ENCODE measurements at places on chromosomes 16 and 17.

GRCh38 chr17:77391668-77392375 is 251.1 kb downstream of the SEC14L1 start:
- no peak for DNase-seq

GRCh38 chr17:3847165-3847670 is 1.2 kb upstream of the NCBP3 start:
- DNase-seq, result no peak

- DNase-seq, result no peak
These were observed 666 bp upstream of the METTL9 start for GRCh38 chr16:21598701-21599121.

DNA sequence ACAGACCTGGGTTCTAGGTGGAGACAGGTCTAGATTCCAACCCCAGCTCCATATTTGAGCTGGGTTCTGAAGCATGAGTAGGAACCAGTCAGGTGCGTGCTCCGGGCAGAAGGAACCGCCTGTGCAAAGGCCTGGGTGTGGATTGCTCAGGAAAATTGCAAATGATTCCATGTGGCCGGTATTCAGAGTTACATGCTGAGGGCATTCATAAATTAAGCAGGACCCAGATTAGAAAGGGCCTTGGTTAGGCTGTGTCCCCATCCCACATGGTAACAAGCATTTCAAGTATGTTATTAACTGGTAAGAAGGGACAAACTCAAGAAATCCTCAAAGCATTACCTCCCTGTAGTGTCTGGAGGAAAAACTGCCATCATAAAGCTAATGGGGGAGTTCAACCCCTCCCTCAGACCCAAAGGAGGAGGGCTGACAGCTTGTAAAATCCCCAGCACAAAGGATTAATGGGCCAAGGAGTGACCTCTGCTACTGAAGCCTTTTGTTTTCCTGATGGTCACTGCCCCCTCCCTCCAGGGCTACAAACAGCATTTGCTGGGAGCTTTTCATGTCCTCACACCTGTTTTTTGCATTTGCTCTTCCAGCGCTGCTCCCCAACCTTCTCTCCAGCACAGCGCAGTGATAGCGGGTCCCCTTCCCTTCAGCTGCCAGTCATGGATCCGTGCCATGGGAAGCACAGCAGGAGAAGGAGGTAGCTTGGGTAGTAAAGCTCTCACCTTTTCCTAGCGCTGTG is 218.0 kb downstream of the C16orf95 start:
- no peak for DNase-seq

DNA sequence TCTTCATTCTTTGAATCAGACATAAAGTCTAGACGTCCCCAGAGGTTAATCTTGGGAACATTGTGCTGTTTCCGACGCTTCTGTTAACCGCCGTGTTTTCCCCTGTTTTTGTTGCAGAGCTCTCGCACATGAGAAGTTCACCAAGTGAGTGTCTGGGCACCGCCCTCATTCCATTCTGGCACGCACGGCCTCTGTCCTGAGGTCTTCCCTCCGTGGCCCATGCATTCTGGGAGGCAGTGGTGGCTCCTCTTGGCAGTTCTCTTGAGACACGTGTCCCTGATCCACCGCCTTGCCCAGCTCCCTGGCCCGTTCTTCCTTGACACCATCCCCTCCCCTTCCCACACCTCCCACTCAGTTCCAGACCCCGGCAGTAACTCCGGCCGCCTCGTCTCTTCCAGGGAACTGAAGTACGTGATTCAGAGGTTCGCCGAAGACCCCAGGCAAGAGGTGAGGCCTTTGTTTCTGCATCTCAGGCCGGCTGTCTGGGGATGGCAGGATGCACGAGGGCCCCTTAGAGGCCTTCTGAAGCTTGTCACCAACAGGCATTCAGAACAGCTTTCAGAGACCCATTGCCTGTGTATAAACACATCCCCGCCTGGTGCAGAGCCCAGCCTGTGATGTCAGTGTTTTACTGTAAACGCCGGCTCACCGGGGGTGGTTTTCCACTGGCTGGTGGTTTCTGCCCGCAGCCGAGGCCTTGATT is 85.9 kb upstream of the PLCG2 start:
- no peak for DNase-seq
